Thoracic aorta (tissue), 2 donors: ENCODE measurements at places on chromosomes 7 and 10. TPM values are rescaled to one million over a fixed set of nuclear protein-coding genes. Genes with fewer than 3 reads are reported as not detected.

Gene NPY
- not detected for total RNA-seq

Gene PAPSS2
- 20.4 TPM for total RNA-seq

Gene NUTM2B
- 5.0 TPM for total RNA-seq

Gene HBP1
- 138 TPM for total RNA-seq

Gene PRPS1L1
- not detected for total RNA-seq

Gene ZNF425
- total RNA-seq = 3.4 TPM

Gene NPC1L1
- 0.85 TPM for total RNA-seq

Gene FAM185A
- 19.0 TPM for total RNA-seq

Gene EVX1
- not detected for total RNA-seq

Gene PDE6C
- not detected for total RNA-seq

Gene RNLS
- total RNA-seq = 6.2 TPM

Gene NPFFR1
- total RNA-seq = 0.14 TPM

- no peak for DNase-seq
Observed at GRCh38 chr7:10662982-10663884, 310.4 kb upstream of the PHF14 start.

- DNase-seq = no peak
Observed at GRCh38 chr7:31186202-31186601, 134.1 kb downstream of the ADCYAP1R1 start.

GRCh38 chr7:130884437-130885417, 150.7 kb upstream of the KLF14 start:
- DNase-seq = no peak

DNA sequence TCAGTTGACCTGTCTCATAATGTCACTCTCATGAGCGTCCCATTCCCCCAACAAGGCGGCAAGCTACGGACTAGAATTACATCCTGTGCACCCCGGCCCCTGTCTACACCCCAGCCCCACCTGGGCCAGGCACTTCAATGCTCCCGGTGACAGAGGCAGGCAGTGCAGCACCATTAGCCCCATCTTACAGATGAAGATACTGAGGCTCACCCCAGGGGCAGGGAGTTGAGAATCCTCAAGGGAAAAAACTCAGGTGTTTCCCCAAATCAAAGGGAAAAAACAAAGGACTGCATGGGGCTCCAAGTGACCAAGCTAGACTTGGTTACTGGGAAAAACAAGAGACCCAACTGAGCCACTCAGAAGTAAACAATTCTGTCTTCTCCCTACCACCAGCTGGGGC, 4.5 kb downstream of the DLG5 start:
- no peak for DNase-seq

GRCh38 chr10:124033887-124034218, 59.5 kb downstream of the CHST15 start:
- DNase-seq = no peak

- no peak for DNase-seq
Observed at GRCh38 chr7:23012186-23012585, 1.7 kb downstream of the HYCC1 start.

- DNase-seq = no peak
Observed at GRCh38 chr10:35017608-35018007, 72.5 kb downstream of the CUL2 start.

DNA sequence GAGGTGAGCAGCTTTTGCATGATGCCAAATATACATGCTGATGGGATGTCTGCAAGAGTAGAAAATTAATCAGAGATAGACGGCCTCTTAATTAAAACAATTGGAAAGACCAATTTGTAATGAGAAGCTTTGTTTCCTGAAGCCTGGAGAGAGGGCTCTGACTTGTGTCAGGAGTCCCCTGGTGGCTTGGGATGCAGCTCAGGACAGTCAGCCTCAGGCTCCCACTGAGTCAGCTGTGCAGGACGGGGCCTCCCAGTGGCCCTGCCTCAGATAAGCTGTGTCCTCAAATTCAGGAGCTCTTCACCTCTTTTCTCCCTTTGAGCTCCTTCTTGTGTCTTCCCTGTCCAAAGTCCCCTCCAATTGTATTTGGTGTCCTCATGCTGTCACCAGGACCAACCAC, 438.9 kb upstream of the PODXL start:
- no peak for DNase-seq

GRCh38 chr7:39509436-39509835, 56.8 kb upstream of the YAE1 start:
- DNase-seq = no peak
